T-helper 2 cell (primary cell): ENCODE measurements at places on chromosomes 12 and 14.

GRCh38 chr14:22252686-22253085 lies 336.3 kb downstream of the DAD1 start:
- no peak for DNase-seq

- DNase-seq = no peak
These were observed 134.2 kb downstream of the NTF3 start for GRCh38 chr12:5565933-5566599.

- DNase-seq = no peak
These were observed 147.0 kb upstream of the FRMD6 start for GRCh38 chr14:51504669-51505068.

DNA sequence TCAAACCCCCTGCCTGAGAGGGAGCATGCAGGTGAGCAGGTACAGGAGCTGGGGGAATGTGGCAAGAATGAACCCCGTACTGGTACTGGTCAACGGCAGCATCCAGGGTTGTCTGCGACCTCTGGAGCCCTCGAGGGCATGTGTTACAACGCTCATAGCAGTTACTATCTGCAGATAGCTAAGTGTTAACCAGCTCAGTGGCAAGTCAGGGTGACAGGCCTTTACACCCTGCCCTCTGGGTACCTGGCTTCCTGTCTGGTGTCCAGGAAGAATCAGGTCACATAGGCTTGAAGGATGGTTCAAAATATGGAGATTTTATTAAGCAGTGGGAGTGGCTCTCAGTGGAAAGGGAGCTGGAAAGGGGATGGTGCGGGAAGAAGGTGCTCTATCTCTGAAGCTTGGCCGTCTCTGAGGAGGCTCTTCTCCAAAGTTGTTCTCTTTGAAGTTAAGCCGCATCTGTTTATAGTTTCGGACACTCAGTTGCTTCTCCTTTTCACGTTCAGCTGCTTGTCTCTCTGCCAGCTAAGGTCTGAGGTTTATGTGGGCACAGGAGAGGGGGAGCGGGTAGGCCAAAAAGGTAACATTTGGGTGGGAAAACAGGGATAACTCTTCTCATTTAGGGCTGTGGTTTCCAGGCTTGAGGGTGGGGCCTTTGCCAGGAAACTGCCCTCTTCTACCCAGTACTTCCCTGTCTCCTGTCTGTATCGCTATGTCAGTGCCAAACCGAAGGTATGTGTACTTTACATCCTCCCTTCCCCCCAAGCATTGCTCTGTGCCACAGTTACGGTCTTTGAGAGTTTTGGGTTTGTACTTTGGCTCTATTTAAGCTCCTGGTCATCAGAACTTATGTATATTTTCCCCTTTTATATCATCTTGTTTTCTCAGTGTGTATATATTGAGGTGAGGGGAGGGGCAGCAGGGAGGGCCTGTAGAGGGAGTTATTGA lies 305.8 kb downstream of the RGS6 start:
- no peak for DNase-seq

GRCh38 chr12:66538970-66539369 lies 139.9 kb downstream of the GRIP1 start:
- no peak for DNase-seq

GRCh38 chr12:115620816-115621215 lies 656.7 kb downstream of the MED13L start:
- DNase-seq = no peak

DNA sequence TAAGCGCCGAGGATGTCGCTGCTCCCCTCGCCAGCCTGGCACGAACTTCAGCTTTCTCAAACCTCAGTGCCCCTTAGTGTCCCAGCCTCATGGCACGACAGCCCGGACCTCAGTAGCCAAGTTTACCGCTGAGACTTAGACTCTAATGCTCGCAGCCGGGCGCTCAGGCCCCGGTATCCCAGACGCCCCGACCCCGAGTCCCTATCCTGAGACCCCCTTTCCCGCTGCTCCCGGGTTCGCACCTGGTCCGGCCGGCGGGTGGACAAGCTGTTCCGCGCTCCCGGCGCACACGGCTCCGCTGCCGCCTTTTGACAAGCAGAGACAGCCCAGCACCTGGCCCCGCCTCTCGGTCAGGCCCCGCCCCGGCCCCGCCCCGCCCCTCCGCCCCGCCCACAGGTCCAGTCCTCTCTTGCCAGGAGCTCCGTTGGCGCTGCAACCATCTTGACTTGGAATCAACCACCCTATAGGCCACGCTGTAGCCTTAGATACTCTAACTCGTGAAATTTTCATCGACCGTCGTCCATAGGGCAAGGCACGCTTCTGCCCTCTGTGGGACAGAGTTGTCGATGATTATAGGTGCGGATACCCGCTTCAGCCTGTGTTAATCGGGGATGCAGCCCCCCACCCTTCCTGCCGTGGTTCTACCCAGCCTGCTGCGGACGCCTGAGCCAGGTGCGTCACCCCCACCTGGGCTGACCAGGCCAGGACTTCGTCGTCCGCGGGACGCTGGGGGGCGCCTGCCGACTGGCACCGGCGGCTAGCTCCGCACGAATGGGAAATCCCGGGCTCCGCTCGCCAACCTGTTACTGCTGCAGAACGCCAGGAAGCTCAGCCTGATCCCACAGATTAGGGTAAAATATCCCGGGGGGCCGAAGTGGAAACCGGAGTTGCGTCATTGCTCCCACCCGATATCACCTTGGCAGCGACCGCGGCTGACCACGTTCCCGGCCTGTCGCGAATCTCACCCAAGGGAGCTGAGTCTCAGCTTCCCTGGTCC lies at the start of gene VDR:
Gene VDR (minus strand): TSS at position 282 of the 997 bp plus-strand sequence. CDS start 25,881 bp downstream, outside the sequence.
- peak; percentile 48 for DNase-seq

DNA sequence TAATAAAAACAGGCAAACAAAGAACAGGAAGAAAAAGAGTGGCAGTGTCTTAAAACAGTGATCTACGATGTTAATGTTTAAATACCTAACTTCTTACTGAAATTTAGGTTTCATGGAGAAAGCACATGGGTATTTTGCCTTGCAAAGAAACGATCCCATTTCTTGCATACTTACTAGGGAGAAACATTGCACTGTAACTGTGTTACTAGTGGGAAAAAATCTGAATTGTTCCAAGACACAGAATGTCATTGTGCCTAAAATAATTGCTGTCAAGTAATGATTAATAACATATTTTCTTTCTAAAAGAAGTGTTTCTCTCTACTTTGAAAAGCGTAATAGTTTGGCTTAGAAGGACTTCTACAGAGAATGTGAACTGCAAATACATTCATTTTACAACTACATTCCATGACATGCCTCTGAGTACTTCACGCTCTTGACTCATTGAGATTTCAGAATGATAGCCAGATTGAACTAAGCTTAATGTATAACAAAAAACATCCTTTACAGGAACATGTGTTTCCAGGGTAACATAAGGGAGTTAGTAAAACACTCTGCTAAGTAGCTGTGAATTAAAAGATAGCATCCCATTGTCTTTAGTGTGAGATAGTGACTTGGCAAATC lies 256.2 kb upstream of the CPNE8 start:
- DNase-seq = no peak

GRCh38 chr12:44847888-44848702 lies 28.0 kb downstream of the NELL2 start:
- DNase-seq = peak; percentile 84

GRCh38 chr12:122205053-122205925 lies 1.8 kb downstream of the B3GNT4 start:
- DNase-seq = no peak

- no peak for DNase-seq
These were observed 79.8 kb downstream of the ADGRD1 start for GRCh38 chr12:131033486-131033885.

- DNase-seq = no peak
These were observed 111.9 kb upstream of the PRMT8 start for GRCh38 chr12:3379079-3379478.

DNA sequence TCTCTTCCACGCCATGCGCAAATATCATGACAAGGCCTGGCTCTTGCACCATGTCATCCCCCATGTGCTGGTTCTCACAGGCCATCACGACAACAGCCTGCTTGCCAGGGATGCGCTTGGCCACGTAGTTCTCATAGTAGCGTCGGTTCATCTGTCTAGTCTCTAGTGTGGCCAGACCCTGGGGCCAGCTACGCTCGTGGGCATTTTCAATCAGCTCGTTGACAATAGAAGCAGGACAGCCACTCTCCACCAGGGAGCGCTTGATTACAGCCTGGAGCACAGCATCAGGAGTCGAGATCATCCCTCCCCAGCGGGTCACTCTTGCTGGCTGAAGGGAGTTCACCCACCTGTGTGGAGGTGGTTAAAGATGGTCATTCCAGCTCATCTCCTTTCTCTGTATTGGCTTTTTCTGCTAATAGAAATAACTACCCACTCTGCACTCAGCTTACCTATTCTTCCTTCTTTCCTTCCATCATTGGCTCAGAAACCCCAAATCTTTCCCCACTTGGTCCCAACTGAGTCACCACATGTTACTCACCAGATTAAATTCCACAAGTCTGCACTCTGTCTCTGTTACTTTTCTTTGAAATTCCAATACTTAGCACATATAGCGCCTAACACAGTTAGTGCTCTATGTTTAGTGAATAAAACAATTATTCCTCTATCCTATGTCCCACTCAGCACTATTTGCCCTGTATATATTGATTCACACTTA lies 15.1 kb downstream of the RNF41 start:
- no peak for DNase-seq

GRCh38 chr12:5417500-5417899 lies 14.4 kb upstream of the NTF3 start:
- no peak for DNase-seq

GRCh38 chr12:5524116-5524768 lies 92.3 kb downstream of the NTF3 start:
- DNase-seq = no peak

DNA sequence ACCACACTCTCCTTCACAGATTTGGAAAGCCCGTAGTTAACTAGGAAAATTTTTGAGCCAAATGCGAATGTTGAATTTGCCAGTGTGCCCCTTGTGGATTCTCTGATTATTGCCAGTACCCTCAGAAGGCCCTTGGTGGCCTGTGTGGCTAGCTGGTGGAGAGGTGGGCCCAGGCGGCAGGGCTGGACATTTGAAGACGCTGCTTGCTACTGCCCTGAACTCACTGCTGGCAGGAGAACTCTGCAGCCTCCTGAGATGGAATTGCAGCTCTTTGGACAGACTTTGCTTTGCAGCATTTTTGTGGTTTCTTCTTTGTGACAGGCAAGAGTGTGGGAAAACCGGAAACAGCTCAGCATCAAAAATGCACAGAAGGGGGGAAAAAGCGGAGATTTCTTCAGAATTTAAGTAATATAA lies 97.6 kb downstream of the TGFB3 start:
- no peak for DNase-seq

DNA sequence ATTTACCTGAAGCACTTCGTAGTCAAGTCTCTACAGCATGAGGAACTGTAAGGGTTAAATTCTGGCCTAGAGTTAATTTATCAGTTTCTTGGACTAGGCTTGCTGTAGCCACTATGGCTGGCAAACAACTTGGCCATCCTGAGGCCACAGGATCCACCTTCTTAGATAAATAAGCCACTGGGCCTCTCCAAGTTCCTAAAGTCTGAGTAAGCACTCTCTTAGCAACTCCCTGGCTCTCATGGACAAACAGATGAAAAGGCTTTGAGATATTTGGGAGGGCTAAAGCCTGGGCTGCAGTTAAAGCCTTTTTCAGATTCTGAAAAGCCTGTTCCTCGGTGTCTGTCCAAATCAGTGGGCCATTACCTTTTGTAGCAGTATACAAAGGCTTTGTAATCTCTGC lies 675.0 kb downstream of the TMEM121 start:
- no peak for DNase-seq

- DNase-seq = no peak
These were observed 1210.6 kb downstream of the TMEM121 start for GRCh38 chr14:106737021-106737420.

DNA sequence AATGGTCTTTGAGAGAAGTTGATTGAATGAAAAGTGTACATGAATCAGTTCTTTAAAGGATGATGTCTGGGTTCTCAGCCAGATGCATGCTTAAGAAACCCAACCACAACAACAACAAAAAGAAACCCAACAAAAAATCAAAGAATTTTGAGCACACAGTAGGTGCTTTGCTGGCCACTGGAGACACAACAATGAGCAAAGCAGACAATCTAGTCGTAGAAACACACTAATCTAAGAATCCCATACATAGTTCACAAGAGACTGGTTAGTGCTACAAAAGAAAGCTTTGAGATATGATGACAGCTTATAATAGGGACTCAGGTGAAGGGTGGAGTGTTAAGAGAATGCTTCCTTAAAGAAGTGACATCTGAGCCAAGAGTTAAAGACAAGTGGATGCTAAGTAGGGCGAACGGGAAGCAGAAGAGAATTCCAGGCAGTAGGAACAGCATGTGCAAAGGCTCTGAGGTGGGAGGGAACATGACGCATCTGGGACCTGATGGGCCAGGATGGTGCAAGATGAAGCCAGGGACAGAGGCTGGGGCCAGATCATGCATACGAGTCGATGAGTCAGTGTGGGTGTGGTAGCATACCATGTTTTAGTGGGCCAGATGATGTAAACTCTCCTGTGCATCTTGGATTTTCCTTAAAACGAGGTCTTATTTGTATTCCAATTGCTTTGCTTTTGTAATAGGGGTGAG lies 4.6 kb upstream of the HIP1R start:
- no peak for DNase-seq

- DNase-seq = no peak
These were observed 109.6 kb downstream of the DYRK2 start for GRCh38 chr12:67758119-67758518.

DNA sequence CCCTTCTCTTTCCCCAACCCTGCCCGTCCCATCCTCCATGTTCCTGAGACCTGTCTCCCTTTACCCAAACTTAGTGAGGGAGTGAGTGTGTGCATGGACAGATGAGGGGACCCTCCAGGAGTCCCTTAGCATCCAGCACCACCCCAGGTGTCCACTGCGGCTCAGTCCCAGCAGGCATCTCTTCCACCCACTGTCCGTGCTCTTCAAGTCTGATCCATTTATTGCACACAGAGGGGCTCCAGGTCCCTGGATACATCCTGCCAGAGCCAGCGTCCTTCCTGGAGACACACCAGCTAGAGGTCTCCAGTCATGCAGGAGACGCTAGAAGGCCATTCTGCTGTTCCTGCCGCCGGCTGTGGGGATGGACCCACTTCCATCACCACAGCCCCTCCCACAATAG lies 239.2 kb downstream of the ADGRD1 start:
- no peak for DNase-seq

GRCh38 chr14:68794851-68795596 lies 2.2 kb upstream of the ZFP36L1 start:
- DNase-seq = peak; percentile 48
